Activated T-cell treated with anti-CD3 and anti-CD28 coated beads, Interleukin-2, amount 50 U/mL, for 48 hours (primary cell): ENCODE measurements at places on chromosomes 2 and 18.

DNA sequence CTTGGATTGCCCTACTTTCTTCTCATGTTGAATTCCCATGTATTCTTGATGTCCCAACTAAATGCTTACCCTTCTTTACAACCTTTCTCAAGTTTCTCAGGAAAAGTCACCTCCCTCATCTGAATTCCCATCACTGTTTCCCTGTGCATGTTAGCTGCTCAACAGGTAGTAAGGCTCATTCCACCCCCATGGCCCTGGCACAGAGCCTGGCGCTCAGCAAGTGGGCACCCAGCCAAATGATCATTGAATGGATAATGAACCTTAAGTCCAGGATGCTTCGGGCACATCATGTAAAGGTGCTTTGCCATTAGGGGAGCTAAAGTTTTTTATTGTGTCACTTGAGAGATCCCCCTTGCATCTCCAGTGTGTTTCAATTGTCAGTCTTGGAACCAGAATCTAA is 124.0 kb downstream of the PKP4 start:
- DNase-seq, result no peak

GRCh38 chr2:128375454-128375853 is 56.8 kb upstream of the HS6ST1 start:
- no peak for DNase-seq

- DNase-seq, result no peak
Observed at GRCh38 chr18:65091744-65092329, 659.0 kb upstream of the CDH7 start.

- no peak for DNase-seq
Observed at GRCh38 chr18:63309422-63309821, 10.1 kb downstream of the BCL2 start.

DNA sequence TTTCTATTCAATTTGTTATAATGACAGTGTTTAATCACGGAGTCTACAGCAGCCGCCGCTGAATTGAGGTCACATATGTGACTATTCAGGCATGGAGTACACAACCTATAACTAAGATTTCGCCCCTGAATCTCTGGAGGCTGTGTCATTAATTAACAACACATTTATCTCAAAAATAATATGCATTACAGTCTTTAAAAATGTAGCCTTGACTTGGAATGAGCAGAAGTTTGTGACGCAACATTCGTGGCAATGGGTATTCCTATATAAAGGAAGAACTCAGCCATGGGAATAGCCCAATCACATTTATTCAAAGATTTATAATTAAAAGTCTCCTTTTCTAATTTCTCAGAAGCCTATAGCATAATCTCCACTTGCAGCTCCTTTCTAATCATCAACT is 60.6 kb upstream of the LYPD1 start:
- DNase-seq, result no peak

- DNase-seq, result no peak
Observed at GRCh38 chr2:233980955-233981561, 63.9 kb downstream of the TRPM8 start.

GRCh38 chr18:68676913-68677312 is 38.0 kb downstream of the TMX3 start:
- DNase-seq, result no peak

- no peak for DNase-seq
Observed at GRCh38 chr2:139177041-139177440, 396.9 kb upstream of the NXPH2 start.

GRCh38 chr2:39683022-39683699 is 17.4 kb downstream of the TMEM178A start:
- no peak for DNase-seq

DNA sequence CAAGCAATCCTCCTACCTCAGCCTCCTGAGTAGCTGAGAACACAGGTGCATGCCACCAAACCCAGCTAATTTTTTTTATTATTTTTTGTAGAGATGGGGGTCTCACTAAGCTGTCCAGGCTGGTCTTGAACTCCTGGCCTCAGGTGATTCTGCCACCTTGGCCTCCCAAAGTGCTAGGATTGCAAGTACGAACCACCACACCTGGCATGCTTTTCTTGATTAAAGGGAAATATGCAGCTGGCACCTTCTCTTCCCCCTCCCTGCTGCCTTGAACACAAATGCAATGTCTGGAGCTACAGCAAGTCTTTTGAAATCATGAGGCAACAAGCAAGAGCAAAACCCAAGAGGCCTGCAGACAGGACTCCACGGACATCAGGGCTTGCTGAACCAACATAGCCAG is 26.8 kb upstream of the BIN1 start:
- DNase-seq, result no peak

DNA sequence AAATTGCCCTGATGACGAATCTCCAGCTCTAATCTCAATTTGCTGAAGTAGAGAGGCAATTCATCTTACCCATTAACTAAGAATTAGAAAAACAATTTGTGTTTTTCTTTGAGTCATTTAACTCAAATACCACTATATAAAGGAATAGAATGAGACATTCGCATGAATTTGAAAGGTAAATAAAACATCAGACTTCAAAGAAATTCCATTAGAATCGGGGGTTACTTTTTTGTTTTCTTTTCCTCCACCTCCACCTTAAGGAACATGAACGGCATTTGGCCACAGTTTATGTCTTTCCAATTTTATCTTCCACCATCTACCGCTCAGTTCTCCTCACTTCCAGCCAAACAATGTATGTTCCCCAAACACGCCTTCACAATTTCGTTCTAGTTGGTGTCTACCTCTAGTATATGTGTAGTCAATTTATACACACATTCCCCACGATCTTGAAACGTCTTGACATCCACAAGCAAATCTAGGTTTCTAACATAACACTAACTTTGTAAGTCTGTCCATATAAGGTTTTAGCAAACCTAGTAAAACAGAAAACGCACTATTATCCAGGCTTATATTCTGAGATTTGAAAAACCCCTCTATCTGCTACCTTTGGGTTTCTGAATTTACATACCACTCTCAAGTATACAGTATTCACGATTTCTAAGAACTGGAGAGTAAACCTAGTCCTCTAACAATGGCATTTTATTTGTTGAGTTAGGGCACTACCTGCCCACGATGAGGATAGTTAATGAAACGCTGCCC is 1.2 kb upstream of the SMCHD1 start:
- no peak for DNase-seq

DNA sequence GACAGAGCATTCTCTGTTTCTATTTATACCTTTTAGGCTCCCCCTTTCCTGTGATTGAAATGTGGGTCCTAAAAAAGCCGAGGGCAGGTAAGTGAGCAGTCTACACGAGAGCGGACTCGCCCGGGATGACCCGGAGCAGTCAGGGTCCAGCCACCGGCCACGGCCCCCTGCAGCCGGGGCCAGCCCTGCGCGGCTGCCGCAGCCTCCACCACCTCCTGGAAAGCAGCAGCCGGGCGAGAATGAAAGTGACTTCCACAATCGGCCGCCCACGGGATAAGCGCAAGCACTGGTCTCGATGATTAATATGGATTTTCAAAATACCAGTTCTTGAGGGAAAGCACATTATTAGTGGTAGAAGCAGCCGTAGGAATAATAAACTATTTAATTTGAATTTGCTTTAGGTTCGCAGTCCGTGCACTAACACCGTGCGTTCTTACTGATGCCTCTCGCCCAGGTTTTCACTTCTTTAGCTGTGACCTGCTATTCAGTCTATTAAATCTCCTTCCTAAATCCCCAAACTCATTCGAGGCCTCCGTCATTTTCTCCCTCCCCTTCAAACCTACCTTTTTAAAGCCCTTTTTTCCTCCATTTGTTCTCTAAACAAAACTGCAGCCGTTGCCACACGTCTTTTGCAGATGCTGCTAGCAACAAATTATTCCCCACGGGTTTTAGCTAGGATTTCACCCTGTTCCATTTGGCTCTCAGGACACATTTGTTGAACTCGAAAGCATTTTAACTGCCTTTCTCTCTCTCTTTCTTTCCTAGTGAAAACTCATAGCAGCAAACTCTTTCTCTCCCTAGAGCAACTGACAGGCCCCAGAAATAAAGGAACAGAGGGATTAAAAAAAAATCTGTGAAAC is 1015.1 kb upstream of the PIK3C3 start:
- DNase-seq, result no peak

GRCh38 chr2:229388731-229389130 is 117.6 kb upstream of the PID1 start:
- DNase-seq, result no peak

DNA sequence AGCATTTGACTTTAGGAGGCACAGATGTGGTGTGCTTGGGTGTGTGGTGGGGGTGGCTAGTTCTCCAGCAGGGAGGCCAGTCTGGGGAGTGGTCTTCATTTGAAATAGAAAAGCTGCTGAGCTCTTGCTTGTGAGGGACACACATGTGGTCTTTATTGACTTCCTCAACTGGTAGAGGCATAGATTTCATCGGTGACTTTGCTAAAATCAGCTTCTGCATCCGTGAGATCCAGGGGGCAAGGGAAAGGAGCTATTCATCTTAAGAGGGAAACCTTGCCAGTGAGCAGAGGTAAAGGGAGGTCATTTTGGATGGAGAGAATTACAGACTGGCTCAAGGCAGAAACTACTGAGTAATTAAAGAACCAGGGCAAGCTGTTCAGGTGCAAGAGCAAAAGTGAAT is 4.7 kb downstream of the MAPRE3 start:
- no peak for DNase-seq

DNA sequence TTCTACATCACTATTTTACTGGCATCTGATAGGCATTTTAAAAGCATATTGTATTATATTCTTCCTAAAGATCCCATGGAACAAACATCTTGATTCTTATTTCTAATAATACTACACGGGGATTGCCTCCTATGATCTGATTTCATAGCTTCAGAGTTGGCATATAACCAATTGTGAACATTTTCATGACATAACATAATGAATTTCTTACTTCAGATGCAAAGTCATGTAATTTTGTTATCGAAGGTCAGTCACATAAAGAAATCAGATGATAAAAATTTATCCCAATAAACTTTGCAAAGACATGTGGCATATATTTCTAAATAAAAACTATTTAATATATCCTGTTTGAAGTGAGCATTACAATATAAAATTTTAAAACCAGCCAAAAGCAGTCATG is 93.3 kb downstream of the COL5A2 start:
- DNase-seq, result no peak

- DNase-seq, result no peak
Observed at GRCh38 chr2:136844546-136844945, 79.2 kb downstream of the THSD7B start.

DNA sequence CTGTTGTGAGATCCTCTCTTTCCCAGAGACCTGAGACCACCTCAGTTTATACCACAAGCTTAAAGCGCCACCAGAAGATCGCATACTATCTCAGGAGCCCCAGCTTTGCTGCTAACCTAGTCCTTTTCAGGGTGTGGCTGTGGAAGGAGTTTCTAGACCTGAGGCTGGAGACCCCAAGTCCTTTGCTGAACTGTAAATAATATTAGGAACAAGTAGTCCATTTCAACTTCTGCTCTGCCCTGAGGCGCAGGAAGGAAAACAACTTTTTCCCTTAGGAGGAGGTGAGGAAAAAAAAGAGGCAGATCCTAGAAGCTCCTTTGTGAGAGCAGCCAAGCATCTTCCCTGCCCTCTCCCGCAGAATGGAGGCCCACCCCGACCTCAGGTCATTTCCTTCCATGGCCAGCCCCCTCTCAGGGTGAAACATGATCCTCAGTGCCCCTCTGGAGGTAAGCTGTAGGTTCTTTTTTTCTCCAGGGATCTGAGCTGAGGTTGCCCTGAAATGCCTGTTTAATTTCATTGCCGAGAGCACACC is 122.8 kb upstream of the LGALSL start:
- DNase-seq, result no peak

DNA sequence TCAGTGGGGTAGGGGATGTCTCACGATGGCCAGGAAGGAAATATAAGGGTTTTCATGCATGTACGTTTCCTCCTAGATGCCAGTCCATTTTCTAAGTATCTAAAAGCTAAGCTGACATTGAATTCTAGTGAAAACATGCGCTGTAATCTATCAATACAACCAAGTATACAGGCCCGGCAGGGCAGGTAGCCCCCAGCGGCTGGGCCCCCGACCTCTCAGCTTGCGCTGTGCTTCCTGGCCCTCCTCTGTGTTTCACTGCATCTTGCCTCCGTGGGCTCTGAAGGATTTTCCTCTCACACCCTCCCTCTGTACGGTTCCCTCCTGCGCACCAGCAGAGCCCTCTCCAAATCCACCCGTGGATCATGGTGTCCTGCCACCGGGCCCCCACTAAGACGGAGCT is 524.8 kb downstream of the ZNF516 start:
- no peak for DNase-seq

DNA sequence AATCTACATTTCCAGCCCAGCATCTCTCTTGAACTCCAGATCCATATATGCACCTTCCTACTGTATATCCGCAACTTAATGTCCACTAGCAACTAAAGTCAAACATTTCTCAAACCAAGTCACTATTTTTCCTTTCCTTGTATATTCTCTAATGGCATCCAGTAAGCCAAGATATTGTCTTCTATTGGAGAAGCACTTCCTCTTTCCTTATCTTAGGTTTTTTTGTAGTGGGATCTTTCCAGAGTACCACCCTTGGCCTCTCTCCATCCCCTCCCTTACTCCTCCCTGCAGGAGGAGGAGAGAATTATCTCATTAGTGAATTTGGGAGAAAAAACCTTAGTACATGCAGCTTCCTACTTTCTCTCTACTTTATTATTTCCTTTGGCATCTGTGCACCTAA is 8.7 kb upstream of the DYNC1I2 start:
- no peak for DNase-seq

DNA sequence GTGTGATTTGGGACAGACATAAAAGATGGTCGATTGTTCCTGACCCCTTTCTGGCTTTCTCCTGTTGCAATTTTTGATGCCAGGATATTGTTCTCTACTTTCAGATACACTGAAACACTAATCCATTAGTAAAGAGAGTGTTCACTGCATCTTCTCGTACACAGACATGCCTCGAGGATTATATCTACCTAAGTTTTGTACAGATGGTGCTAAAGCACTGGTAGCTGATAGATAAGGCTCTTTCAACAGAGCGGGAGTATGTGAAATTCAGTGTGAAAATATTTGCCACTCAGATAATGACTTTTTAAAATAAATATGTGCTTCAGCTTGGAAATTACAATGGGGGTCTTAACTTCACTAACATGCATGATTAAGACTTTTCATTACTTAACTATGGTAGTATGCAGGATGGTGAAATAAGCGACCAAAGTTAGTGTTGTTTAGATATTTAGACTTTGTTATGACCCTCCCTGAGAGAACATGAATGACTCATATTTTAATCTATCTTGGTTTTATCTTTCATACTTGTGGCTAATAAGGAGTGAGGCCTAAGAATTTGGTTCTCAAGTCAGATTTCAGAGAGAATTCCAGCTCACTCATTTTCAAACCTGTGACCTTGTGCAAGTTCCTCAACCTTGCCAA is 474.9 kb downstream of the NRXN1 start:
- DNase-seq, result no peak

GRCh38 chr2:146764301-146764700 is 1080.5 kb upstream of the ACVR2A start:
- DNase-seq, result no peak

DNA sequence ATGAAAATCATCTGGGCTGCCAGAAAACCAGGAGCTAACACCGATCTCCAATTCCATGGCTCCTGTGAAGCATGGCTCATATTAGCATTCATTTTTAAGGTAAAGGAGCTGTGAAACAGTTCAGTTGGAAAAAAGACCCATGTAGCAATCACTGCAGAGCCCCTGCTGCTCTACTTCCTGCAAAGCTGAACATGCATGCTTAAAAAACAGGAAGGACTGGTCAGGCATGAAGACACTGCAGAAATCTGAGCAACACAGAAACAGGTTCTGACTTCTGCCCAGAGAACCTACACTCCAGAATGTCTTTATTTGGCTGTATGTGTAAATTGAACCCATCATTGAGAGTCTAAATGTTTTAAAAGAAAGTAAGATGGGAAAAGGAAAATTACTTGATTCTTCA is 950.6 kb downstream of the DCDC2C start:
- no peak for DNase-seq

GRCh38 chr2:43225093-43225787 is 1.2 kb downstream of the ZFP36L2 start:
- peak; percentile 78 for DNase-seq

- no peak for DNase-seq
Observed at GRCh38 chr2:33617401-33617800, 18.3 kb upstream of the FAM98A start.
